ENCODE measurements at places on chromosomes 4 and X.

DNA sequence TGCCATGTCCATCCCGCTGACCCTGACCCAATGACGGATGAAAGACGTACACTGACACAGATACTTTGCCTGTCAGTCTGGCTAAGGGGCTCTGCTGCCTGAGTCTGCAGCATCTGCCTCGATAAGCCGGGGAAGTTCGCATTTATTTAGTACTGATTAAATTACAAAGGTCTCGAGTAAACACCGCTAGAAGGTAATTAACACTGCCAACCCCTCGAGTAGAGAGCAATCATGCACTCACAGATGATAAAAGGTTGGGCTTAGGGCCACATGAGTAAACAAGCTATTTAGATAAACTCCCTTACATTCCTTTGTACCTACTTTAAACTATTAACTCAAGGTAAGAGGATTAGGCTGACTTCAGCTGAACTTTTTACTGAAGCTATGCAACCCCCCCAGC, 16.0 kb upstream of the RBMXL3 start:
- DNase-seq: no peak

- DNase-seq: no peak
Measured at GRCh38 chrX:51803833-51804232, 60.6 kb downstream of the GSPT2 start.

- no peak for DNase-seq
Measured at GRCh38 chr4:12439633-12440305, 1011.1 kb upstream of the HS3ST1 start.

GRCh38 chrX:257681-258289, 23.4 kb upstream of the PLCXD1 start:
- DNase-seq: no peak

DNA sequence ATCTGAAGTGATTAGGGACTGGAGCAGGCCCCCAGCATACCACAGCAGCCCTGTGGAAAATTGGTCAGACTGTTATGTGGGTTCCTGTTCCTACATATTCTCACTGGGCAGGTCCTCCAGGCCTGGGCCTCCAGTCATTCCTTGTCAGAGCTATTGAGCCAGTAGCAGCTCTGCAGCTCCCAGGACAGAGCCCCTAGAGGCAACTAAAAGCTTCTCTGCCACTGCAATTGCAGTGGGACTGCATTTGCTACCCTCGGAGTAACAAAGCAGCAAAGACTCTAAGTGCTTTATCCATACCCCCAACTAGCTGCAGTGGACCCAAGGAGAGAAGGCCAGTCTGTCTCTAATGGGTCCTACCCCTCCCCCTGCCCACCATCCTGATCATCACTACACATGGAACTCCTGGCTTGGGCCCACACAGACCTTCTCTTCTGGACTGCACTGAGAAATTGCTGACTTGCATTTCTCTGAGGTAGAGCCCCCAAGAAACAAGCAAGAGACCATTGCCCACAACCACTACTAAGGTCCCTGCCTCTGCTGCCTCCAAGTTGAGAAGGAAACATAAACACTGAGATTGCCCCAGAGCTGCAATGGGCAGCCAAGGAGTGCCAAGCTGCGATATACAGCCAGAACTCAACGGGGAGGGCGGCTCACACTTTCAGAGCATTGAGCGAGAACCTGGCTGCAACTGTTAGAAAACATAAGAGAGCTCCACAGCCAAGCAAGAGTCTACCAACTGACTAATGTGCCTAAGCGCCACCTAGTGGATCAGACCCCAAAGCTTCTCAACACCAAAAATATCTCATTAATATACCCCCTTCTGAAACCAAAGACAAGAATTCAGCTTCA, 738.7 kb upstream of the NDST4 start:
- peak; percentile 22 for DNase-seq

DNA sequence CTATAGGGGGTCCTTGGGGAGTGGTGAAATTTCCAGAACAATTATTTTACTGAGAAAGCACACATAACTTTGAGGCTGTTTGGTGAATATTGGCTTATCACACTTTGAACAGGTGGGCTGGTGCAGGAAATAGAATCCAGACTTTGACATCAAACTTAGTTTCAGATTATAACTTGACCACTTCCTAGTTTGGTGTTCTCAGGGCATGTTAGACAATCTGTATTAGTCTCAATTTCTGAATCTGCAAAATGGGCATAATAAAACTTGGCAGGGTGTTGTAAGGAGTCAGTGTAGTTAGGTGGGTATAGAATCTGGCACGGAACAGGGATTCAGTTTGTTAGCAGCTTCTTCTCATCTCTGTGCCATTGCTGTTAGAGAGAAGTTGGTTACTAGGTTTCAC, 43.3 kb upstream of the MBNL3 start:
- DNase-seq: no peak

GRCh38 chrX:45596188-45596808, 395.6 kb upstream of the DIPK2B start:
- DNase-seq: no peak

GRCh38 chr4:12409507-12410190, 981.0 kb upstream of the HS3ST1 start:
- peak; percentile 28 for DNase-seq

DNA sequence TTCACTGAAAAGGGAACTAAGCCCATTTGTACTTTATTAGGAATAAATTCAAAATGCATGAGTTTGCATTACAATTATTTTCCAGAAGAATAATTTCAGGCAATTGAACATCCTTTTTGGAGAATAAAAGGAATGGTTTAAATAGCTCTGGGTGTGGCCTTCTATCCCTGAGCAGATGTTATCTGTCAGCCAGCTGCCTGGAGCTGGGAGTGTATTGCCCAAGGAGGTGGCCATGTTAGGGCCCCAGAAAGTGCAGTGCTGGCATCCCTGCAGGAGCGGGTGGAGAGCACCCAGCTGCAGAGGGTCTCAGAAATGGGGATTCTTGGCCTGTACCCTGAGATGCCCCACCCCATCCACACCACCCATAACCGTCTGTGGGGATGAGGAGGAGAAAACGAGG, 21.6 kb upstream of the VEGFD start:
- no peak for DNase-seq

- no peak for DNase-seq
Measured at GRCh38 chrX:135982860-135983259, 2.4 kb upstream of the SLC9A6 start.

- no peak for DNase-seq
Measured at GRCh38 chr4:109931318-109931717, 18.6 kb downstream of the EGF start.

- no peak for DNase-seq
Measured at GRCh38 chrX:117996918-117997480, 119.6 kb downstream of the KLHL13 start.

- no peak for DNase-seq
Measured at GRCh38 chrX:120365968-120366367, 4.1 kb downstream of the ATP1B4 start.
